Suppressor macrophage treated with lipopolysaccharide for 4 hours (primary cell): ENCODE measurements at places on chromosomes 4 and X.

DNA sequence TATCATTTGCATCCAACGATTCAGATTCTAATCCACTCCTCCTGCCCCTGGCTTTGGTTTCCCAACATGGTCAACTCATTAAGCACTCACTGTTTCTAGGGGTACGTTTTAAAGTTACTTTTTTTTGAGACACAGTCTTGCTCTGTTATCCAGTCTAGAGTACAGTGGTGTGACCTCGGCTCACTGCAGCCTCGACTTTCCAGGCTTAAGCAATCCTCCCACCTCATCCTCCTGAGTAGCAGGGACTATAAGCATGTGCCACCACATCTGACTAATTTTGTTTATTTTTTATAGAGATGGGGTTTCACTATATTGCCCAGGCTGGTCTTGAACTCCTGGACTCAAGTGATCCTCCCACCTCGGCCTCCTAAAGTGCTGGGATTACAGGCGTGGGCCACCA is 48.9 kb downstream of the TMEM156 start:
- peak; percentile 75 for DNase-seq

GRCh38 chr4:25913056-25913850 is 767 bp upstream of the SMIM20 start:
- no peak for DNase-seq

DNA sequence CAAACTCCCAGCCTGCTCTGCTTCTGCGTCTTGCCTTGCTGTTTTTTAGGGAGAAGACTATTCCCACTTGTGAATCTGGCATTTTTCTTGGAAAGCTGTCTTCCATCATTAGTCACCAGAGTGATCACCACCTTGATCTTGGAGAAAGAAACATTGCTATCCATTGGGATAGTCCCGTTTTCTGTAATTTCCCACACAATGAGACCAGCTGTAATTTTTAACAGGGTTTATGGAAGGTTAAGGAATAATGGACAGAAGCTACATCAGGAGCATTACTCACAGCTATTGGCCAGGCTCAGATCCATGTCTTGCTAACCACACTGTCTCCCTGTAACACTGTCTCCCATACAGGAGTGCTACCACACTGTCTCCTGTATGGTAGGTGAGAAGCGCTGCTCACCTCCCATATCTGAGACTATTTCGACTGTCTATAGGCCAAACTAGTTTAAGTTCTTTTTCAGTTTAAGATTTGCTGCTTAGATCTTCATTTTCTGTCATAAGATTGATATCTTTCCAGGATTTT is 523.0 kb downstream of the SPRY1 start:
- no peak for DNase-seq

GRCh38 chrX:123320622-123321021 is 136.5 kb downstream of the GRIA3 start:
- DNase-seq: no peak

DNA sequence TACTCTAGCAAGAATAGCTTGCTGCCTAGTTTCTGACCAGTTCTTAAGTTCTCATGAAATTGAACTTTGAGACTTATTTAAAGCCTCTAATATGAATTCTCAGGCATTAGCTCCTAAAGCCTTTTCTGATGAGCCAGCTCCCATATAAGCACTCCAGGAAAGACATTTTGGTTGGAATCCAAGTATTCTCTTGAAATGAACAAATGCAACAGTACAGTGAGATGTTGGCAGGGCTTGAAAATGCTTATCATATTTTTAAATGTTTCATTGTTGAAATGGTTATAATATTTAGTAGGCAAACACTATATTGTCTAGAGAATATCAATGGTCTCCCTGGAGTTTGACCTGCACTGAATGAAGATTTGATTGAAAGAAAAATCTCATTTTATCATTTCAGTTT is 240.3 kb downstream of the ANK2 start:
- no peak for DNase-seq

- DNase-seq: peak; percentile 2
Observed at GRCh38 chrX:17361620-17362019, 13.4 kb upstream of the NHS start.

DNA sequence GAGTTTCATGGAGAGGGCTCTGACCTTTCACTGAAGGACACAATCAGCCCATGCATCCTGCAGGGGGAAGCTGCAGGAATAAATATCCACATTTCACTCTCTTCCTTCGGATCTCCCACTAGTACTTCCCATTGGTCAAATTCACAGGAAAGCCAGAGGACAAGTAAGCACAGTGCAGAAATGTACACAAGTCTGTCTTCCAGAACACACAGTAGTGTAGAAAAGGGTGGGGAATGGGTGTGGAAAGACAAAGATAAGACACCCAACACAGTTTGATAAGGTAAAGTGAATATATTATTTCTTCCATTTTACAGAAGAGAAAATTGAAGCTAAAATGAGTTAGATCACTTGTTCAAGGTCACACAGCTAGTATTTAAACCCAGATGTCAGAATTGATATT is 81.1 kb upstream of the PCDH19 start:
- DNase-seq: no peak

- no peak for DNase-seq
Observed at GRCh38 chr4:120446051-120446567, 379.5 kb upstream of the MAD2L1 start.

DNA sequence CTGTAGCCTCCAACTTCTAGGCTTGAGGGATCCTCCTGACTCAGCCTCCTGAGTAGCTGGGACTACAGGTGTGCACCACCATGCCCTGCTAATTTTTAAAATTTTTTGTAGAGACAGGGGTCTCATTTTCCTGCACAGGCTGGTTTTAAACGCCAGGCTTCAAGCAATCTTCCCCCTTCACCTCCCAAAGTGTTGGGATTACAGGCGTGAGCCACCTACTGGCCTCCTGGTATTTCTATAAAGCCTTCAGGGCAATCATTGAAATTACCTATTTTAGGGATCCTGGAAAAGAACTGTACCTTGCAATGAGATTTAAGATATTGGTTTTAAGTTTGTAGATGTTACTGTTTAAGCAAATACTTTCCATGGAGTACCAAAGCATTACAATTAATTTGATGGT is 13.5 kb upstream of the PLS3 start:
- DNase-seq: no peak

DNA sequence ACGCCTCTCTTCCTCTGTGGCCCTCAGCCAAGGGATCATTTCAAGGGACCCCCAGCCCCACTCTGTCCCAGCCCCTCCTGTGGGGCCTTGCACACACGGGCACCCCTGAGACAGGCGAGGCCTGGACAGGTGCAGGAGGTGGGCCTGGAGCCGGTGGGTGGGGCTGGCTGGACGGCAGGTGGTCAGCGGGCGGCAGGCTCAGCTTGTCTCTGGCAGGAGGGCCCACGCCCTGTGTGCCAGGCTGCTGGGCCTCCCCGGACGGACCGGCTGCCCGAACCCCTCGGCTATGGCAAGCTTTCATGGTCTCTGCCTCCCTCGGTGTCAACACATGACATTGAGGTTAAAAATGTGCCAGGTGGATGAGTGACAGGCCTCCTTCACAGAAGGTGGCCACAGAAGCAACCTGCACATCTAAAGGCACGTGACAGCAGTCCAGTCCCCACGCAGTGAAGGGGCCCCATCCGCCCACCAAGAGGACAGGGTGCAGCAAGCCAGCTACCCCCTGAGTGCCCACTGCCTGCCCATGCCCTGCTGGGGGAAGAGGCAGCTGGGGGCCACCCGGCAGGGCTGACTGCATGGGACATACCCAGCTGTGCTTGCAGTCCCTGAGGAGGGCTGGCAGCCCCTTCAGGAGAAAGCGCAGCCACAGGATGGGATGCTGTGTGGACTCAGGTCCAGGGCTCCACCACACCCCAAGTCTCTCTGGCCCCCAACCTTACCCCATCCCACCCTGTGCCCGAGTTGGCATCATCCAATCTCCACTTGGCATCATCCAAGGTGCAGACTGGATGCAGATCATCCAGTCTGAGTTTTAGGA is 109.3 kb downstream of the FAM53A start:
- DNase-seq: no peak

DNA sequence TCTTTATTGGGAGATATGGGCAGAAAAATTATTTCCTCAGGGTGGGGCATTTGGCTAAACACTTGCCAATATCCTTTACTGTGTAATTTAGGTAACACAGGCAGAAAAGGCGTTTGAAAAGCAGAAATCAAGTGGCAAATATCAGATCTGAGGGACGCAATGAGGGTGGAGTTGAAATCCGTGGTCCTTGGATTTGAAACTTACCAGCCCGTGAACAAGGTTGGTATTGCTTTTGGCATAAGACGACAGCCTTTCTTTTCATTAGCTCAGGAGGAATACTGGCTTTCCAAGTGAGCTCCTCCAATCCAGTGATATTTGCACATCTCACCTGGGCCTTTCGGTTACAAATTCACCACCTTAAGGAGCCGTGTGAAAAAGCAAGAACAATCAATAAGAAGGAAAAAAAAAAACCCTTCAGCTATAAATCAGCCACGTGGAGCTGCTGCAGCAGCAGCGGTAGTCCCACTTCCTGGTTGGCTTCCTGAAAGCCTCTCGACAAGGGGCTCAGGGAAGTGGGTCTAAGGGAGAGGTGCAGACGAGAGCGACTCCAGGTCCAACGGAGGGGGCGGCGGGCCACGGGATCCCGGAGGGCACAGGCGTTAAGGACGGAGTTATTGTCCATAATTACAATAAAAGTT is 734 bp upstream of the GALNT7 start:
- peak; percentile 35 for DNase-seq

- DNase-seq: peak; percentile 93
Observed at GRCh38 chr4:38266616-38267015, 306.4 kb downstream of the PTTG2 start.

DNA sequence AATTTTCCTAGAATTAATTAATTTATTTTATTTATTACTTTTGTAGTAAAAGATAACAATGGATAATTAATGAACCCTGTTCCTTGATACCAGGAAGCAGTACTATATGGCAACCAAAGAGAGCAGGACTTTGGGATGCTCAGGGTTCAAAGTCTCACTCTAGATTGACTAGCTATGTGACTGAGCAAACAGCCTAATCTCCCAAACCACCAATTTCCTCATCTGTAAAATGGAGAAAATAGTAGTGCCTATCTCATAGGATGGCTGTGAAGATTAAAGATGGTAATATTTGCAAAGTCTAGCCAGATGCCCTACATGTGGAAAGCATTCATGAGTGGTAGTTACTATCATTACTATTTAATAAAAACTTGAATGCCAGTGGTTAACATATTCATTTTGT is 97.6 kb downstream of the PRDM5 start:
- DNase-seq: no peak

- peak; percentile 2 for DNase-seq
Observed at GRCh38 chr4:110119337-110119736, 79.1 kb downstream of the ELOVL6 start.

DNA sequence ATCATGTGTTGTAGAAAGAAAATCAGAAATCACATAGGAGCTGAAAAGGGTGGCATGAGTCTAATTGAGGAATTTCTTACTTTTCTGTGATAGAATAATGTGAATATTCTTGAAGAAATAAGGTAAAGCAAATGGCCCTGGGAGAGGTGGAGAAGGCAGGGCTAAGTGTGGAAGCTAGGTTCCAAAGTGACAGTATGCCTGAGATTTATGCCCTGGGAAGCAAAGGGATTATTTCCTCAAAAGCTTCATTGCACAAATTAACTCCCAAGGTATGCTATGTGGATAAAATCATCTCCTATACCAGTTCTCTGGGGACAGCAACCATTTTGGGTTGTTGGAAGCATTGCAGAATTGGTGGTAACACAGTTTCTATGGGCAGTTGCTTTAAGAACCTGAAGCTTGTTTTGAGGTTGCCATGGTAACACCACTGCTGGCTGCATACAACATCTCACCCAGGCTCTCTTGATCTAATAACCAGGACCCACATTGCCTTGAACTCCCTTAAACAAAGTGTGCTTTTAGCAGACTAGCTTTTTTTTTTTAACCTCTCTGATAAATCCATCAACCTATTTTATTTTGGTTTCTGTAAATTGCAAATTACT is 21.0 kb downstream of the MAOA start:
- no peak for DNase-seq

- no peak for DNase-seq
Observed at GRCh38 chr4:148845609-148846008, 403.4 kb upstream of the NR3C2 start.

- no peak for DNase-seq
Observed at GRCh38 chr4:74446896-74447295, 2.0 kb downstream of the AREG start.

- peak; percentile 59 for DNase-seq
Observed at GRCh38 chrX:47366041-47366722, 4.2 kb upstream of the ZNF157 start.

DNA sequence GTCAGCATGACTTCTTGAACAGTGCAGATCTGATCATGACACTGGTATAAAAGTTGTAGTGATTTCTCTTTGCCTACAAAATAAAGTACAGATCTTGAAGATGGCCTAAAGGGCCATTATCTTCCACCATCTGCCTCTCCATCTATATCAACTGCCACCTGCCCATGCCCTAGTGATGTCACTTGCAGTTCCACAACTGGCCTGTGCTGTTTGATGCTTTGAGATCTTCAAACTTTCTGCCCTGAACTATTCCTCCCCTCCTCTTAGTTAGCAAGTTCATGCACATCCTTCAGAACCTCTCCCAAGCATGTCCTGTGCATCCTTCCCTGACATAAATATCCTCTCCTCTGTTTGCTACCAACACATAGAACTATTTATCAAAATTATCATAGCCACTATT is 217.0 kb downstream of the SOWAHB start:
- no peak for DNase-seq

- no peak for DNase-seq
Observed at GRCh38 chr4:139857021-139857420, 191.4 kb downstream of the MGST2 start.

GRCh38 chrX:38718311-38718710 is 82.9 kb upstream of the MID1IP1 start:
- peak; percentile 27 for DNase-seq

GRCh38 chrX:154443992-154444754 is at the start of gene FAM50A:
Gene FAM50A (plus strand): TSS chrX:154444141. CDS start chrX:154444236, 95 bp downstream.
- DNase-seq: peak; percentile 84

GRCh38 chr4:138199568-138200235 is 42.4 kb downstream of the SLC7A11 start:
- no peak for DNase-seq

DNA sequence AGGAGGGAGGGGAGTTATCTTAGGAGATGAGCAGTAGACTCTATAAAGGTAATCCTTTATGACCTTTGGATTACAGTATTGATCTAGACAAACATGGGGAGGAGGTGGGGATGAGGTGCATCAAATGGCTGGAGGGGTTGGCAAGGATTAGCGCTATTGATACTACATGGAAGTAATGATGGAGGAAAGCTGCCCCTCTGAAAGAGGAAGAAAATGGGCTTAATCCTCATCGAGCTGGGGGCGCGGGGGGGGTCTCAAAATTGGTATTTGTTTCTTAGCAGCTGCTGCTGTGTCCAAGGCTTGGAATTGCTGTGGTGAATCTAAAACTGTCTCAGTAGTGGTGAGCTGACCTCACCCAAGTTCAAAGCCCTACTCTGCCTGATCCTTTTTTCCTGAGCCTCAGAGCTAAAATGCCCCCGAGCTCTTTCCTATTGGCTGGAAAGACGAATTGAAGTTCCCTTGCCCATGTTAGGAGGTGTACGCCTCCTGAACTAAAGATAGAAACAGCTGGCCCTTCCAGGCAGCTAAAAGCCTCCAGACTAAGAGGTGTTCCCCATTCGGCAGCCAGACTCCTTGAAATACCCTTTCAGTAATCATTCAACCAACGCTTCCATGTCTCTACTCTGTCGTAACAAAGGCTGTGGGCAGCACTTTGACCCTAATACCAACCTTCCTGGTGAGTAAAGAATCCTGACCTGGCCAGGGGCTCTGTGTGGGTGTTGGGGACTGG is at the start of gene ITGB1BP2:
Gene ITGB1BP2 (plus strand): TSS at position 556 of the 730 bp plus-strand sequence. CDS start 57 bp downstream, at position 613.
- peak; percentile 3 for DNase-seq
